ENCODE measurements at places on chromosomes 7 and 10.

GRCh38 chr7:156680281-156680680, 39.7 kb downstream of the RNF32 start:
- DNase-seq = no peak

GRCh38 chr10:16770670-16771069, 46.6 kb downstream of the RSU1 start:
- DNase-seq = no peak

- DNase-seq = no peak
These were observed at the start of gene MACC1 for GRCh38 chr7:20217193-20217948. Gene MACC1, minus strand, starts transcription at chr7:20217384. Its CDS starts 55,522 bp downstream, at chr7:20161862.

- DNase-seq = no peak
These were observed 303.1 kb upstream of the IMMP2L start for GRCh38 chr7:111865430-111865829.

DNA sequence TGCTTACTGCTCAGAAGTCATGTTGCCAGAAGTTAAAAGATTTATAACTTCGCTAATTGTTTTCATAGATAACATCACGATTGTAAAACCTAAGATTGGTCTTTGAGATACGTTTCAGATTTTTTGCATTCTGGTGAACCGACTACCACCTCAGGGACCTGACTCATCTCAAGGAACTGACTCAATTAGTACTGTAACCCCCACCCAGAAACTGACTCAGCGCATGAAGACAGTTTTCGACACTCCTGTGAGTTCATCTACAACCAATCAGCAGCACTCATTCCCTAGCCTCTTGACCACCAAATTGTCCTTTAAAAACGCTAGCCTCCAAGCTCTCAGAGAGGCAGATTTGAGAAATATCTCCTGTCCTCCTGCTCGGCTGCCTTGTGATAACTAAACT, 72.3 kb downstream of the ELMO1 start:
- no peak for DNase-seq

- DNase-seq = peak; percentile 1
These were observed 124.9 kb downstream of the ELFN1 start for GRCh38 chr7:1794888-1795542.

DNA sequence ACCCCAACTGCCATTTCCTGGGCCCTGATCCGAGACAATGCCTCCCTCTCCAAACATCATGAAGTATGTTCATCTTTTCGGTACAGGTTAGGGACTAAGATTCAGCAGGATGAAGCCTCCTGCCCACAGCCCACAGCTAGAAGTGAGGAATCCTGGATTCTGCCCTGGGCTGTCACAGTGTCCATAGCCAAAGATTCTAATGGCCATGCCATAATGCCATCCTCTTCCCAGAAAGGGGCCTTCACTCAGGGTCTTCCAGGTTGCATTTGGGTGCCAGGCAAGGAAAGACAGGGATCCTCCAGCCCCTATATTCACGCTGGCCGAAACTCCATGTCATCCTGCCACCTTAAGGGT, 15.7 kb upstream of the ZMIZ1 start:
- DNase-seq = no peak

DNA sequence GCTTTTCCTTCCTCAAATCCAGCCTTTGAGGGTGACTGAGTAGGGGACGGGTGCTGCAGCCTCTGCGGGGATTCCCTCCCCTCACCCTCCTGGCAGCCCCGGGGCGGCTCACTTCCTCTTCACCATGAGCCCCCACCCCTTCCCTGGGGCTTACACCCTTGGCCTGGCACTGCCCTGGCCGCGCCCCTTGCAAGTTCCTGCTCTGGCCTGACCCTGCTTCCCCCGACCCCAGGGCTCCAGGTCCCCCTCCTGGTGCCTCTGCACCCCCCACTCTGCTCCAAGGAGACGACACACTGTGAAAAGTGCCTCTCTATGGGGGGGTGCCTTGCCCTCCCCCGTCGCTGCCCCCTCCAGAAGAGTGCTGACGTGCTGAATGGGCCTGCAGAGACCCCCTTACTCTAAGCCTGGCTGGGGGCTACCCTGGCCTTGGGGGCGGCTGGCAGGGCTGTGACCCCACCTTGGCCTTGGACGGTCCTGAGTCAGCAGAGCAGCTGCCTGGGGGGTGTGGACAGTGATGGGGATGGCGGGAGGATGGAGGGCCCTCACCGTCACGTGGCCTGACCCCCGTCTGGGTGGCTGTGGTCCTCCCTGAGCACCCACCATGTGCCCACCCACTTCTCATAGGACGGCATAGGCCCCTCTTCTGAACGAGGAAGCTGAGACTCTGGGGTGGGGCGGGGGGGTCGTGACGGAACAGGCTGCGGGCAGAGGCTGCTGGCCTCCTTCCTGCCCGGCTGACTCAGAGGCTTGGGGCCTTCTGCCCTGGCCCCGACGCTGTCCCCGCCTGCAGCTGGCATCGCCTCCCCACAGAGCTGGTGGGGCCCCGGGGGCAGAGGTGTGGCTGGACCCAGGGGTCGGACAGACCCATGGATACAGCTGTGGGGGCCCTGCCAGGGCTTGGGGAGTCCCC, 9.8 kb downstream of the LFNG start:
- DNase-seq = no peak

DNA sequence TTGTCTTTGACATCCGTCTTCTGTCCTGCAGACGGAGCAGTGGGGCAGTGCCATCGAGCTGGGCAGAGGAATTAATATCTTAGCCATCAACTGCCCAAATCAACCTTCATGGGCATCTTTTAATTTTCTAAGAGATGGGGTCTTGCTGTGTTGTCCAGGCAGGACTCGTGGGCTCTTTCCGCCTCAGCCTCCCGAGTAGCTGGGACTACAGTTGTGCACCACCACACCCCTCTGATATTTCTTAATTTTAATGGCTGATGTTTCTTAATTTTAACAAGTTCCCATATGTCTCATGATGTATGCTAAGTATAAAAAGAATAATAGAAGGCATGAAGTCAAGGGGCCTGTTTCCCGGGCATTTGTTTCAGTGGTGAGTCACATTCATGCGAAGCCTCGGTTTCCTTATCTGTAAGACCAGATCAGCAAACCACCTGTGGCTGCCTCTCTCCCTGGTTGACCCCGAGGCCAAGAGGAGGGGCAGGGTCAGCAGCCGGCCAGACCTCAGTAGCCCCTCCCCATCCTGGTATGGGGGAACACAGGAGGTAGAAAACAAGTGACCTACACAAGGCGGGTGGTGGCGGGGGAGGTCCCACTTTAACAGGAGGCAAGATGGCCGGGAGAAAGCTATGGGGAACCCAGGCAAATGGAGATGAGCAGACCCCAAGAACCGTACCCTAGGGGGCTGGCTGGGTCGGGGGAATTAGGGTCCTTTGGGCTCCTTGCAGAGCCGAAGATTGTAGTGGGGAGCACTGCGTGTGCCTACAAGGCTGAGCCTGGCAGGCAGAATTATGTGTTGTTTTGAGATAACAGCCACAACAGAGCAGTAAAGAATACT, 85.5 kb downstream of the CUX1 start:
- DNase-seq = no peak

GRCh38 chr10:12921163-12921562, 80.3 kb downstream of the CCDC3 start:
- no peak for DNase-seq

- no peak for DNase-seq
These were observed 175.0 kb upstream of the NPY start for GRCh38 chr7:24108906-24109376.

DNA sequence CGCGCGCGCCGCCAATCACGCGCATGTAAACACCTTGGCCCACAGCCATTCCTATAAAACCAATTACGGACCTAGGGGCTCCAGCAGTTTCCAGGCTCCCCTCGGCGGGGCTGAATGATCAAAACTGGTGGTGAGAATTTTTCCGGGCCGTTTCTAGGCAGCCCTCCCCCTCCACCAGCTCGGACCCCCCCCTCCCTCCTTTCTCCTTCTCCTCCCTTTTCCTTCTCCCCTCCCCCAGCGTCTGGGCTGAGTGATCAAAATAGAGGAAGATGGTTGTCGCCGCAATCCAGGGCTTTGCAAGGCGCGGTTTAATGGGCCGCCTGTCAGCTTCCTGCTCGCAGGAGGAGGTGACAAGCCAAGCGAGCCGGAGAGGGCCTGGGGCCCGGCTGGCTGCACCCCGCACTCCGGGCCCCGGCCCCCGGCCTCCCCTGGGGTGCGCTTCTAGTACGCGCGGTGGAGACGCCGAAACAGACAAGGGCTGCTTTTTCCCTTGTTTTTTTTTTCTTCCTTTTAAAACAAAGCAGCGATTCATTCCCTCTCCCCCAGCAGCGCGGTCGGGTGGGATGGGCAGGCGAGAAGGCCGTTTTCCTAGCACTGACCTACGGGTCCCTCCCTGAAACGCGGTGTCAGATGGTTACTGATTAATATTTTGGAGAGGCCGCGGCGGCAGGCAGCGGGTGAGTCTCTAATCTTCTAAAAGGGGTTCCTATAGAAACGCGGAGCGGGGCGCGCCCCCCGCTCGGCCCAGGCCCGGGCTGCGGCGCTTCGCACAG, 528 bp upstream of the TNRC18 start:
- peak; percentile 95 for DNase-seq

DNA sequence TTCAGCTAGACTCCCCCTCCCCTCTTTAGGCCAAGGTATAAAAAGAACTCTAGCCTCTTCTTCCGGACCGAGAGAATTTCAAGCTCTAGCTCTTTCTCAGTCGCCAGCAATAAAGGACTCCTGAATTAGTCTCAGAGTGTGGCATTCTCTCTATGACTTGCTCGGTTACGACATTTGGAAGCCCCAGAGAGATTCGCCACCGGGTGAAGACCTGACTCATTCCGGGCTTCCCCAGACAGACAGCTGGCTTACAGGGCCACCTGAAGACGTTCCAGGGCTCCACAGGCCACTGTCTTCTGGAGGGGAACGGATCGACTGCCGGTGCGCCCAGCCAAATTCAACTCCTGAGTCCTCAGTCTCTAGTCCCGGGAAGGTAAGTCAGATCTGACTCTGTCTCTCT, at the start of gene AKR1B15:
TSS of gene AKR1B15 (plus strand) at position 234 of the 400 bp plus-strand sequence. CDS start 15,510 bp downstream, outside the sequence.
- DNase-seq = no peak

DNA sequence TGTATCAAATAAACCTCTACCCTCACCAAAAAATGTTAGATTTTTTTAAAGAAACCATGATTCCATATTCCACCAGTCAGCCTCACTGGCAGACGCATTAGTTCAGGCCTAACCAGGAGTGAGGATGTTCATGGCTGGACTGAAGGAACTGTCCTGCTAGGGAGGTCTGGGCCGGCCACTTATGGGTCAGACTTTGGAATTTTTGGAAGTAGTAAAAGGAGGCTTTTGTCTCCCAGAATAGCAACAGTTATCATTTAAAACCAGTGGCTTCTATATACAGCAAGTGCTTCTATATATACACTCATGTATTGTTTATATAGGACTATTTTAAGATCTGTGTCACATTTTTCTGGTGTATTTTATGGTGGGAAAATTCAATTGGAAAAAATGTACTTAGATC, 120.5 kb downstream of the CNNM2 start:
- no peak for DNase-seq

DNA sequence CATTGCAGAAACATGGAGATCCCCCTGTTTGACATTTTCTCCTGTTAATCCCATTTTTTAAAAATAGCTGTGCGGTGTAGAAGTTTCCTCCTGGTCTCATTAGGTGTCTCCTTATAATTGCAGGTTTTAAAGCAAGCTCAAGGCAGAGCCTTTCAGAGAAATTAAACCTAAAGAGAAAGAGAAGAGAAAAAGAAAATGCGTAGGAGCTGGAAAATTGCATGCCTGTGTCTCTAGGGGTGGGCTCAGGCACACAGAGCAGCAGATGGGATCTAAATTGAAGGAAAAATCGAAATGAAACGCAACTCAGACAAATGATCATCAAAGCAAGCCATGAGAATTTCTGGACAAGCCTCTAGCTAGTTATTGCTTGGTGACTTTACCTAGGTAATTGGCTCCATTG, 40.1 kb downstream of the GPR26 start:
- DNase-seq = no peak

- no peak for DNase-seq
These were observed 90.9 kb upstream of the SMNDC1 start for GRCh38 chr10:110395350-110396283.

DNA sequence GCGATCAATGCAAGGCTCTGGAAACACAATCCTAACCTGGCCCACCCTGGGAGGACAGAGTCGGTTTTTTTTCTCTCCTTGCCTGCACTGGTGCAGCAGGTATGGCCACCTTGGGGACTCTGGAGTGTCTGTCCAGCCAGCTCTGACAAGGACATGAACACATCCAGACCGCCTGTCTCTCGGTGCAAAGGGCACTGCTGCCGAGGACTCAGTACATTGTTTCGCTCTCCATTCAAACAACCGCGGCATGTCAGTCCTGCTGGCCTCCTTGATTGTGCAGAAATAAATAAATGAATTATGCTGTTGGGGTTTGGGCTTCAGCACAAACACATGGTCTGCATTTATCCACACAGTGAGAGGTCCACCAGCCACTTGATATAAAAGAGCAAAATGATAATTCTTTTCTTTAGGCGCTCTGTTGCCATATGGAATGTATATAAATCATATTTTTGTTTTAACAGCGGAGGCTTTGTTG, 565.2 kb downstream of the KCNMA1 start:
- DNase-seq = no peak

- DNase-seq = no peak
These were observed 80.4 kb downstream of the SEMA3A start for GRCh38 chr7:84113906-84114850.

DNA sequence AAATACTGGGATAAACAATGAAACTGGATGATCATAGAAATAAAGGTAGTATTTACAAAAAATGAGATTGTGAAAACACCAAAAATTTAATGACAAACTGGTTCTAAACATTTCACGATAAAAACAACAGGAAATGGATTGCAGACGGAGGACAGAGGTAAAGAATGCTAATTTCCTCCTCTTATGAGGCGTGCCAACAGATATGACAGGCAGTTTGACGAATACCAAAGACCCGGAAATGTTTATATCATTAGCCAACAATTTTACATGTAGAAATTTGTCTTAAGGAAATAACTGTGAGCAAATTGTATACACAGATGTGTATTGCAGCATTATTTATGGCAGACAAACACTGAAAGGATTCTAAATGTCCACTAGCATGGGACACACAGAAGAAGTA, 162.0 kb upstream of the MGMT start:
- DNase-seq = no peak

DNA sequence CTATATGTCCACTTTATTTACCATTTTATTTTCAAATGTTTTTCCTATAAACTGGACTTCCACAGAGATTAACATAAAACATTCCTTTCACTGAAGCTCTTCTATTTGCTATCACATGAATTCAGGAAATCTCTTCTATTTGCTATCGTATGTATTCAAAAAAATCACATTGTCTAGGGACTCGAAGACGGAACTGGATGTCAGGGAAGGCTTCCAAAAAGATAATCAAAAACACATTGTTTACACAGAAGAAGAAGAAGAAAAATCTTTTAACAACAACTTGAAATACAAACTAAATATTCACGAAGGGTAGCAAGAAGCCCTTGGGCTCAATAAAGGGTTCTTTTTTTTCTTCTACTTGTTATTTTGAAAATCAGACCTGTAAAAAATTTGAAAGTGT, 426.1 kb upstream of the LRRN3 start:
- no peak for DNase-seq

GRCh38 chr10:7853226-7853842, 35.0 kb downstream of the TAF3 start:
- no peak for DNase-seq

DNA sequence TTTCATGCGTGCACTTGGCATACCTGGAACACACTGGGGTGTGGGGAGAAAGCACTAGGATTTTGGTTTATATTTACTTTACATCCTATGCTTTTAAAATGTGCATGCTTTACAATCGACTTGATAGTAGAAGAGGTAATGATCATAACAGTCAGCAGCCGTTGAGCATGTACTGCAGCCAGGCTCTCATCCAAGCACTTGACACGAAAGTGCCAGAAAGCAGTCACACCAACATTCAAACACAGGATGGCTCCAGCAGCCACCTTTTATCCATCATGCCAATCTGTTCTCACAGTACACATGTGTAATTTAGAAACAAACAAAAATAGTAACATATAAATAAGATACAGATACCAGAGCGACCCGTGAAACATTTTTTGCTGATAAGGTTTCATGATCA, 1.2 kb upstream of the FAM241B start:
- DNase-seq = no peak
